Stimulated activated CD4-positive, alpha-beta T cell treated with anti-CD3 and anti-CD28 coated beads, Interleukin-1b, Interleukin-23, amount 100 ng/mL, for 1 hour (primary cell): ENCODE measurements at places on chromosomes 13 and 19.

GRCh38 chr13:108974686-108975085, 345.3 kb downstream of the MYO16 start:
- DNase-seq, result no peak

- DNase-seq, result no peak
Measured at GRCh38 chr13:97497400-97497799, 63.4 kb downstream of the RAP2A start.

GRCh38 chr19:34155686-34156085, 16.6 kb upstream of the LSM14A start:
- no peak for DNase-seq

GRCh38 chr19:44626048-44626624, 12.8 kb downstream of the IGSF23 start:
- DNase-seq, result no peak

GRCh38 chr19:37941782-37942515, 34.9 kb downstream of the SIPA1L3 start:
- no peak for DNase-seq

DNA sequence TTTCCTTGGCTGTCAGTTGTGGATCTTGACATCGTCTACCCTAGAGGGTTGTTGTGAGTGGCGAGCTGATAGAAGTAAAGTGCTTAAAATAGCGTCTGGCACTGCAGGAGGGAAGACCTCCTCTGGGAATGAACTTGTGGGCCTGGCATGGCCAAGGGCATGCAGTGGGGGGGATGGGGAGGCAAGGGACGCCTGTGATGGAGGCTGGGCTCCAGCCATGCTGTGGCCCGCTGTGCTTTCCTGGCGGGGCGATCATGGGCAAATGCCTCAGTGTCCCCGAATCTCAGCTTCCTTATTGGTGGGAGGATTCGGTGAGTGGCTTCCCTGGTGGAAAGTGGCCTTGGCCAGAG, 10.7 kb downstream of the CARM1 start:
- no peak for DNase-seq

- no peak for DNase-seq
Measured at GRCh38 chr19:30733826-30734550, 361.8 kb downstream of the ZNF536 start.

- no peak for DNase-seq
Measured at GRCh38 chr13:39091586-39091985, 53.3 kb downstream of the NHLRC3 start.

DNA sequence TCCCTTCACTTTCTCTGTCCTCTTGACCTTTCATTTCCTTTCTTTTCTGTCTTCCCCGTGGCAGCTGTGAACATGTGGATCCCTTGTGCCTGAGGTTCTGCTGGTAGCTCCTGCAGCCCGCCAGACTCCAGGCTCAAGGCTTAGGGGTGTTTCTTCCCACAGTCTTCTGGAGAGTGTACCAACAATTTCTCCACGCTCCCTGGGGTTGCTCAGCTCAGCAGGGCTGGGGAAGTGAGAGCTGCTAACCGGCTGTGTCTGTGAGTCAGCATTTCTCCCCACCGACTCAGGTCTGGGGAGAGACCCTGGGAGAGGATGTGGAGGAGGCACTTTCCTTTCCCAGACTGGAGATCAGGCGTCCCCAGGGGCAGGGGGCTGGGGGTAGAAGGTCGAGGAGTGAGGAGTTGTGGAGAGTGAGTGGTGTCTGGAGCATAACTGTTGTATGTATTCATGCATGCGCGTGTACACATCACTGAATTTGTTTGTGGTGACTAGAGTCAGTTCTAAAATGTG, 193.6 kb downstream of the KCNRG start:
- no peak for DNase-seq

DNA sequence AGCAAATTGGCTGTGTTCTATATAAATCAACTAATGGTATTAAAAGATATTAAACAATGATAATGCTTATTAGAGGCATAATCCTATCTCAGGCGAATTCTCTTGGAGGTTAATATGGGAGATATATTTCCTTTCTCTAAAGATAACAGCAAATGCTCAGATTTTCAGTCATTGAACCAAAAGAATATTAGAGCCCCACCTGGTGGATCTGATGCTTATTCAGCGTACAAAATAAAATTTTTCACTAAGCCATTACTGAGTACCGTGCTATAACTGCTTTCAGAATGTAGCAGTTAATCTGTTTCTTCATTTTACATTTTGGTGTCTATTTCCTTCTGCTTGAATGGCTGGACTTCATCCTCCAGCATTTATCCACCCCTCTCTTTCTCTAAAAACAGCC, 143.3 kb upstream of the IPO5 start:
- no peak for DNase-seq

- no peak for DNase-seq
Measured at GRCh38 chr13:70203661-70204229, 95.5 kb upstream of the KLHL1 start.

DNA sequence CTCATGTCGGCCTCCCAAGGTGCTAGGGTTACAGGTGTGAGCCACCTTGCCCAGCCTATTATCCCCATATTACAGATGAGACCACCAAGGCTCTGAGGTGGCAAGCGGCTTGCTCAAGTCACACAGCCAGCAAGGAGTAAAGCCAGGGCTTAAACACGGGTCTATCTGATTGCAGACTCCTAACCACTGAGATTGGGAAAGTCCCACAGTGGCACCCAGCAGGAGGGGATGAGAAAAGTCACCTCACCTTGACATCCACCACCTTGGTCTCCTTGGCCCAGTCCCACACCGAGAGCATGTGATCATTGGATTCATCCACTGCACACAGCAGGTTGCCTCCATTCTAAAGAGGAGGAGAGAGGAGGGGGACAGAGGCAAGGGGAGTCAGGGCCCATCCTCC, 9.5 kb downstream of the EML2 start:
- no peak for DNase-seq

GRCh38 chr19:2661615-2662014, 40.9 kb downstream of the GNG7 start:
- DNase-seq, result no peak

- DNase-seq, result no peak
Measured at GRCh38 chr13:53015971-53016370, 12.6 kb upstream of the OLFM4 start.

DNA sequence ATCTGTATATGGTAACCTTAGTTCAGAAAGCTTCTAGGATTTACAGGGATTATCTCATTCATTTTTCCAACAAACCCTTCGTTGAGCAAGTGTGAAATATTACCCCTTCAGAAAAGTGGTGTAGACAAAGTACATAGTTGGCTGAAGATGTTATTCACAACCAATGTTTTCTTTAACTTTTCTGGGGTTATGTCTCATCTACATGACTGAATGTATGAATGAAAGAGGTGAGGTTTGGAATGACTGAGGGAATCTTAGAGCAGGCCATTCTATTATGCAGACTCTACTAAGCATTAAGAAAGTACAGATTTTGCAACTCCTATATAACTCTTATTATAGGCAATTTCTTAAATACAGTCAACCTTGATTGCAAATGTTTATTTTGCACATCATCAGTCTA, 167.2 kb downstream of the NDFIP2 start:
- no peak for DNase-seq

DNA sequence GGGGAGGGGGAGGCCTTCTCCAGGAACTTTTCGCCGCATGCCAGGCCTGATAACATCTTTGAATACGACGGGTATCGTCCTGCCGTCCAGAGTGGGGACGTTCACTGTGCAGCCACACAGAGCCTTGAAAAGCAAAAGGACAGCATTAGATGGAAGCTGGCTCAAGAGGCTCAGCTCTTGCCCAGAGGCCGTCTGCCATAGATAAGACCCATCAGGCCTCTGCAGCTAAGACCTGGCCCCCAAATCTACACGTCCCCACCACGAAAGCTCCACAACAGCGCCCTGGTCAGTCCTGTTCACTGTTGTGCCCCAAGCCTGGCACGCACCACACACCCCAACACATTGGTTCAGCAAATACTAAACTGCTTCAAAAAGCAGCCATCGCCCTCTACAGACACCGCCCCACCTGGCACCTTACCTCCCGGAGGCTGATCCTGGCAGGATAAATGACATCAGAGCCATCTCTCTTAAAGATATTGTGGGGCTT, 2.1 kb downstream of the DNAJB1 start:
- no peak for DNase-seq

GRCh38 chr19:40872209-40872608, 9.8 kb downstream of the CYP2A7 start:
- DNase-seq, result no peak

DNA sequence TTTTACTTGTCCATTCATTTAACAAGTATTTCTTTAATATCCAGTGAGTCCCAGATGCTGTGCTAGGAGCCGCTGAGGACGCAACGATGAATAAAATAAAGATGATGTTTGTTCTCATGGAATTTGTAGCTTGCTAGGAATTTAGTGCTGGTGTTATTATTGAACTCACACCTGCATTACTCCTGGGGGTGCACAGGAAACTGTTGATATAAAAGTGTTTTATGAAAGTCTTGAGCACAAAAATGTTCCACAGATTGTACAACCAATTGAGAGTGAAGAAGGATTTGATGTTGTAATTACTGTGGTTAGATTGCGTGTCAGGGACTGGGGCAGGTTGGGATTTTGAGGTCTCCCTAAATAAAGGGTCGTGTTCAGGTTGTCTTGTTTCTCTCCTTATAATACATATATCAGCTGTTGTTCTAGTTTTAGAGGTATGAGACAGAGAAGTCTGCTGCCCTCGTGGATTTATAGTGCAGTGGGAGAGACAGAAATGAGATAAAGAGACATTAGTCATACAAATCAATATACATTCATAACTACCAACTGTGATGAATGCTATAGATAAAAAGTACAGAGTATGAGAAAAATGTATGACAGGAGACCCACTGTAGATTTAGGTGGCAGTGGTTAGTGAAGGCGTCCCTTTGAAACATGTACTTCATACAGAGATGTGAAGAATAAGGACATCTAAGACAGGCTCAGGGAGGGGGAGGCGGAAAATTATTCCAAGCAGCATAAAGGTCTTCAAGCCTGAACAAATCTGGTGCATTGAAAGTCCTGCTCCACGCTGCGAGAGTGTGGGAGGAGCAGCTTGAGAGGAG, 11.3 kb downstream of the CACNG6 start:
- DNase-seq, result no peak

DNA sequence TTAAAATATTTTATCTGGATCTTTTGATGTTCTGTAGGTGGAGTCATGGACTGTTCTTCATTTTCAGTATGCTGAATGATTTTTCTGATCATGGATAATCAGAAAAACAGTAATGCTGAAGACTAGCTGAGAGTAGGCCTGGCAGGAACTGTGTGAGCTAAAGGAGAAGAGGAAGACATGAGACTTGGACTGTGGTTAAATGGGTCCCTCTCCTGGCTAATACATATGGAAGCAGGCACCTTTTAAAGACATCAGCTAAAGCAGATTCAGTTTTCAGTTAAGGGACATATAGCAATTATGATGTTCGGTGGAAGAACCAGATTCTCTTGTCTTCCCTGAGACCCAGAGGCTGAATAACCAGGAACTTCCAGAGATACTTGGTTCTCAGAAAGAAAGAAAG, 169.4 kb downstream of the OLFM4 start:
- DNase-seq, result no peak

- no peak for DNase-seq
Measured at GRCh38 chr19:16654140-16654539, 5.8 kb downstream of the SMIM7 start.

GRCh38 chr13:59112221-59112718, 1051.5 kb downstream of the DIAPH3 start:
- no peak for DNase-seq

DNA sequence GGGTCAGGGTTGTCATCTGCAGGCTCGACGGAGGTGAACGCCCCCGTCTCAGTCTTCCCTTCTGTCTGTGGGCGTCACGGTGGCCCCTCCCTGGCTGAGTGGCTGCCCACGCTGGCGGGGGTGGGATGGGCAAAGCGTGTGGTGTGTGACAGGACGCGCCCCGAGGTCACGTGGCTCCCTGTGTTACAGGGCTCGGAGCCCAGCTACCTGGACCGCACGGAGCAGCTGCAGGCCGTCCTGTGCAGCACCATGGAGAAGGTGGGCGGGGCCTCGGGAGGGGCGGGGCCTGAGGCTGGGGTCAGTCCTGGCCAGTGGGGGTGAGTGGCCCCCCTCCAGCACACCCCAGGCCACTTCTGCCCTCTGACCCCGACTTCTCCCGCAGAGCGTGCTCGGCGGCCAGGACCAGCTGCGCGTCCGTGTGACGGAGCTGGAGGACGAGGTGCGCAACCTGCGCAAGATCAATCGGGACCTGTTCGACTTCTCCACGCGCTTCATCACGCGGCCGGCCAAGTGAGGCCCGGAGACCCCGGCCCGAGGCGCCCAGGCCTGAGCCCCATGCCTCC, 6.3 kb upstream of the GRIN3B start:
- DNase-seq, result no peak

DNA sequence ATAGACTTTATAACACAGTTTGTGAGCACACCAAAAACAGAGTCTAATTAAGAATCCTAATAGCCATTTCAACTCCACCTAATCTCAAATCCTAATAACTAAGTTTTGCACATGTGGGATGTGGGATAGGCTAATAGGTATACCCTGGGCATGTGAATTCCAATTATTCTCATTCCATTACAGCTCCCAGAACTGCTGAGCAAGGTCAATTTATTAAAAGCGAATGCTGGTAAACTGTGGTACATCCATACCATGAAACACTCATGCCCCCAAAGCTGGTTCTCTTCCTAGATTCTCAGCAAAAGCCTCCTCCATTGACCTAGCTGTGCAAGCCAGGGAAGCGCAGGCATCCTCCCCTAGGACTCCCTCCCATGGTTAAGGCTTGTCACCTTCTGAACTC, 113.8 kb downstream of the USP12 start:
- DNase-seq, result no peak

GRCh38 chr19:13844130-13844631, 32.8 kb upstream of the NANOS3 start:
- no peak for DNase-seq

- DNase-seq, result no peak
Measured at GRCh38 chr13:102687520-102687919, 7.3 kb downstream of the METTL21C start.

DNA sequence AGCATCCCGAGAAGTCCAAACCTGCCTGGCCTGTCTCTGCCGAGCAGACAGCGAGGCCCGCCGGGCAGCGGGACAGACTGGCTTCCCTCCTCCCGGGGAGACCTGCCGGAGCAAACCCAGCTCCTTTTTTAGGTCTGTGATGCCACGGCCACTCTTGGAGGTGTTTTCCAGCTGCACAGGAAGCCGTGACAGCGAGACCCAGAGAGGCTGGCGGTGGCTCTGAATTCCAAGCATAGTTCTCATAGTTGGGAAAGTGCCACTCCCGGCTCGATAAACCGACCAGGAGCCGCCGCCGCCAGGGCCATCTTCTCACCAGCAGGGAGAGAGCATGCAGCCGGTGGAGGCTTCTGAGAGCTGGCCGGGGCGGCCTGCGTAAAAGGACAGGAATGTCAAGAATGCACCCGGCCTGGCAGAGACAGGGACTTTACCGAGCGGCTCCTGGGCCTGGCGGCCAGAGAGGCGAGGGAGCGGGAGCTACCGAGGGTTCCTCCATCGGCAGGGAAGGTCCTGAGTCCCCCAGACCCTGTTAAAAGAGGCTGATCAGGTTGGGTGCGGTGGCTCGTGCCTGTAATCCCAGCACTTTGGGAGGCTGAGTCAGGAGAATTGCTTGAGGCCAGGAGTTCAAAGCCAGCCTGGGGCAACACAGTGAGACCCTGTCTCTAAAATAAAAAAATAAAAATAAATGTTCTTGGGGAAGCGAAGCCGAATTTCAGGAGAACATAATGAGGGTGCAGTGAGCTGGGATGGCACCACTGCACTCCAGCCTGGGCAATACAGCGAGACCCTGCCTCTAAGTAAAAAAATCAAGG, 64.9 kb downstream of the GADD45B start:
- no peak for DNase-seq
